H9 (cell line): ENCODE measurements at places on chromosomes 2 and 18.

- DNase-seq = peak; percentile 97
Observed at GRCh38 chr2:192194866-192195547, at the start of gene TMEFF2. Gene TMEFF2 (minus strand): TSS chr2:192194933. CDS start chr2:192194524, 409 bp downstream.

- peak; percentile 70 for DNase-seq
Observed at GRCh38 chr2:31038385-31038784, 99.9 kb downstream of the GALNT14 start.

DNA sequence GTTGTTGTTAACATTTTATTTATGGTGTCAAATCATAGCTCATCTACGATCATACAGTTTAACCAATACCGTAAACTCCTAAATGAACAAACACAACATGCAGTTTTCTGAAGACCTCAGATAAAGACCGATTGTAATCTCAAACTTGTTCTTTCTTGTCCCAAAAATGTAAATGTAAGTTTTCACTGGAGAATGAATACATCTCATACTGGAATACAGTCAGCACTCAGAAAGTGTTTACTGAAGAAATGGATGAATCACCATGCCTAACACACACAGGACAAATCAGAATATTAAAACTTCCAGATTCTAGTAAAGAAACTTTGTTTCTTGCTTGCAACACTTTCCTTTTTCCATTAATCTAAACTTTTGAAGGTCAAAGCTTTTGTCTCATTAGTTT is 380.5 kb downstream of the DLGAP1 start:
- no peak for DNase-seq

- no peak for DNase-seq
Observed at GRCh38 chr2:236173036-236173728, 5.0 kb upstream of the GBX2 start.

DNA sequence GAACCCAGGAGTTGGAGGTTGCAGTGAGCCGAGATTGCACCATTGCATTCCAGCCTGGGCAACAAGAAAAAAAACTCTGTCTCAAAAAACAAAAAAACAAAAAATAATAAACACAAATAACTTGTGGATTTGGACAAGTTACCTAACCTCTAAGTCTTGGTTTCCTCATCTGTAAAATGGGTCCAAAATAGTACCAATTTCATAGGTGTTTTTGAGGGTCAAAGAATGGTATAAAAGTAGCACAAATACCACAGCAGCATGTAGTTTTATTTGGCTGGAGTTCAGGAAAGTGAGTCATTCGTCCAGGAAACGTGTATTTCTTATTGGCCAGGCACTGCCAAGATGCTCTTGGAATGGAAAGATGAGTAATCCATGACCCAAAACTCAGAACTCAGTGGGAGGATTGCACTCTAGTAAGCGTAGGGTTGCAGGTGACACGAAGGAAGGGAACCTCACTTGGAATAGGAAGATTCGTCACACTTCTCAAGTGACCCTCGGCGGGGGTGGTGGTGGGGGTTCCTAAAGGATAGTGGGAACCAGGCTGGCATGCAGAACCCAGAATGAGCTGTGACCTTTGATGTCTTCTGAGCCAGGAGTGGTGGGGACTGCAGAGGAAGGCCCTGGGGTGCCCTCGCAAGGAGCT is 24.4 kb downstream of the GRHL1 start:
- DNase-seq = no peak

DNA sequence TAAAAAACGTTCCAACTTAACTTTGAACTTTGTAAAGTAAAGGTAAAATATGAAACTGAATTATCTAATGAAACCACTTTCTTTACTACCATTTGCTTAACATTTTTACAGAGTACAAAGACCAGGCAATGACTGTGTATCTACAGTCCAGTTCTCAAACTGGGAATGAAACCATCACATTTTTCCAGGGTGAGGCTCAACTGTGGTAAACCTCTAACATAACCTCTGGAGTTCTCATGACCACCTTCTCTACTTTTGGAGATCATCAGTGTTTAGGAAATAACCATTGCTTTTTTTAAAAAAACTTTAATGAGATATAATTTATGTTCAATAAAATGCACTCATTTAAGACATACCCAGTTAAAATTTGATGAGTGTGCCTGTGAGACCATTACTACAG is 223.5 kb downstream of the RNF152 start:
- no peak for DNase-seq
